Activated CD4-positive, alpha-beta T cell treated with anti-CD3 and anti-CD28 coated beads for 4 hours (primary cell): ENCODE measurements at places on chromosomes 1 and 21.

DNA sequence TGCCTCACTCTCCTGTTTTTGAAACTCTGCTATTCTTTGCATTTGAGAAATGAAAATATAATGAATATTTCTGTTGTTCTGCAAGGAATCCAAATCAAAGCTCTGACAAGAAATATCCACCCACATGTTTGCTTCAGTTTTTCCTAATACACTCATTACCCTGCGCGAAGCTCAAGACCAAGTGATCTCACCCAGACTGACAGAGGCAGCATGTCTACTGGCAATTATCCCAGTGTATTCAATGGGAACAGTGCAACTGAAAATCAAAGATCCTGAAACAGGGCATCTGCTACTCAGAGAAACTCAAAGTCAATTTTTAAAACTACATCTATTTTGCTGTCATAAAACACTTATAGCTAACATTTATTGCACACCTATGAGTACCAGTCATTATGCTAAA, 321.0 kb upstream of the LRRC7 start:
- DNase-seq = no peak

GRCh38 chr1:225654688-225655508, 2.0 kb upstream of the ENAH start:
- no peak for DNase-seq

- peak; percentile 51 for DNase-seq
Observed at GRCh38 chr1:32336963-32337675, 1.1 kb upstream of the MARCKSL1 start.

DNA sequence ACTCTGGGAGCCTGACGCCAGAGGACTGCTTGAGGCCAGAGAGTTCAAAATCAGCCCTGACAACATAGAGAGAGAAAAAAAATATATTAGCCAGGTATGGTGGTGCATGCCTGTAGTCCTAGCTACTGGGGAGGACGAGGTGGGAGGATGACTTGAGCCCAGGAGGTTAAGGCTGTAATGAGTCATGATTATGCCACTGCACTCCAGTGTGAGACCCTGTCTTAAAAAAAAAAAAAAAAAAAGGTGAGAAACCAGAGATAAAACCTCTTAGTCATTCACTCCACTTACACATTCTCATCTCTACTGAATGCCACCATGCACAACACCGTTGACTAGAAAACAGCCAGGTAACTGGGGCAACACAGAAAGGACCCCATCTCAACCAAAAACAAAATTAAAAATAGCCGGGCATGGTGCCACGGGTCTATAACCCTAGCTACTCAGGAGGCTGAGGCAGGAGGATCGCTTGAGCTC, 178.1 kb downstream of the SLC45A1 start:
- DNase-seq = peak; percentile 13

- DNase-seq = no peak
Observed at GRCh38 chr1:209808059-209808581, 2.2 kb upstream of the IRF6 start.
